C1 segment of cervical spinal cord (tissue), 14 donors: ENCODE measurements at places on chromosomes 3 and 15.
A peak's percentile ranks its signal among the peaks of the same experiment; 100 is the strongest.

DNA sequence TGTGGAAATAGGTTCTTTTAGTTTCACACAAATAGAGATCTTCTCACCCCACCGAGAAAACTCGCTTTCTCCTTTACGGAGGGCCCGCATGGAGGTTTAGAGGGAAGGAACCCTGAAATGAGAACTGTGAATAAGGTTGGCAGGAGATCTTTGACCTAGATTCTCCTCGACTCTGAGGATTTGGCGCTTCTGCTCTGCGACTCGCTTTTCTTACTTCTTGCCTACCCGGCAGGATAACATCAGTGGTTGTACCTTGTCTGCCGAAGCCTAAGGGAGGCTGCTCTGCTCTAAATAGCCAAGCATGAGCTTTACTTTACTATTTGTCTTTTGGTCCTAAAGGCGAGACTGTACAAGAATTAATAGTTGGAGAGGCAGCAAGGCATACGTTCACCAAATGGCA lies 473.3 kb upstream of the TPRG1 start:
- DNase-seq, result no peak

GRCh38 chr3:167830007-167830406 lies 94.5 kb downstream of the SERPINI1 start:
- DNase-seq, result no peak

- DNase-seq, result no peak
These were observed 346.6 kb downstream of the RSL24D1 start for GRCh38 chr15:54850101-54850500.

DNA sequence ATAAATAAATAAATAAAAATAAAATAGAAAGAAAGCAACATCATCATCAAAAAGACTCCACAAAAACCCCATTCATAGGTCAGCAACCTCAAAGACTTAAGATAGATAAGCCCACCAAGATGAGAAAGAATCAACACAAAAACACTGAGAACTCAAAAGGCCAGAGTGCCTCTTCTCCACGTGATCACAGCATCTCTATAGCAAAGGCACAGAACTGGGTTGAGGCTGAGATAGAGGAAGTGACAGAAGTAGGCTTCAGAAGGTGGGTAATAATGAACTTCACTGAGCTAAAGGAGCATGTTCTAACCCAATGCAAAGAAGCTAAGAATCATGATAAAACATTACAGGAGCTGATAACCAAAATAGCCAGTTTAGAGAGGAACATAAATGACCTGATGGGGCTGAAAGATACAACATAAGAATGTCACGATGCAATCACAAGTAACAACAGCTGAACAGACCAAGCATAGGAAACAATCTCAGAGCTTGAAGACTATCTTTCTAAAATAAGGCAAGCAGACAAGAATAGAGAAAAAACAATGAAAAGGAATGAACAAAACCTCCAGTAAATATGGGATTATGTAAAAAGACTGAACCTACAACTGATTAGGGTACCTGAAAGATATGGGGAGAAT lies 26.4 kb downstream of the GNB5 start:
- no peak for DNase-seq

GRCh38 chr15:70853973-70854665 lies at the start of gene LARP6:
Gene LARP6, minus strand, starts transcription at chr15:70854157. Its CDS starts 69 bp downstream, at chr15:70854088.
- DNase-seq, result peak; percentile 37

GRCh38 chr3:157574531-157574930 lies 71.3 kb upstream of the VEPH1 start:
- no peak for DNase-seq

GRCh38 chr3:139538733-139539132 lies 809 bp downstream of the RBP1 start:
- DNase-seq, result peak; percentile 54

- DNase-seq, result peak; percentile 24
These were observed 1.1 kb upstream of the RNU6-1 start for GRCh38 chr15:67840749-67841512.

DNA sequence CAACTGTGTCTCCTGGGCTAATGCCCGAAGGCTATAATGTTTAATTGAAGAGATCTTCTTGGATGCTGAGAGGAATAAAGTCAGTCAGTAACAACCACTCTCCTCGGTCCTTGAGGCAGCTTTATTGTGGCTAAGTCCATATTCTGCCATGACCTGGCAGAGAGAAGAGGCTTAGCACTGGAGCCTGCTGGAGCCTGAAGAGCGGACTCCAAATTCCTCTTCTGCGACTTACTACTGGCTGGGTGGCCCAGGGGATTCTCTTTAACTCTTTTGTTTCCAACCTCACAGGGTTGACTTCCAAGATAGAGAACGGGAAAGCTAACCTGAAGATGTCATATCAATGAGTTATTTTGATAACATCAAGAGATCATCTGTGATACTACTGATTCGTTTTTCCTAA lies 71.1 kb downstream of the MYO1E start:
- no peak for DNase-seq

DNA sequence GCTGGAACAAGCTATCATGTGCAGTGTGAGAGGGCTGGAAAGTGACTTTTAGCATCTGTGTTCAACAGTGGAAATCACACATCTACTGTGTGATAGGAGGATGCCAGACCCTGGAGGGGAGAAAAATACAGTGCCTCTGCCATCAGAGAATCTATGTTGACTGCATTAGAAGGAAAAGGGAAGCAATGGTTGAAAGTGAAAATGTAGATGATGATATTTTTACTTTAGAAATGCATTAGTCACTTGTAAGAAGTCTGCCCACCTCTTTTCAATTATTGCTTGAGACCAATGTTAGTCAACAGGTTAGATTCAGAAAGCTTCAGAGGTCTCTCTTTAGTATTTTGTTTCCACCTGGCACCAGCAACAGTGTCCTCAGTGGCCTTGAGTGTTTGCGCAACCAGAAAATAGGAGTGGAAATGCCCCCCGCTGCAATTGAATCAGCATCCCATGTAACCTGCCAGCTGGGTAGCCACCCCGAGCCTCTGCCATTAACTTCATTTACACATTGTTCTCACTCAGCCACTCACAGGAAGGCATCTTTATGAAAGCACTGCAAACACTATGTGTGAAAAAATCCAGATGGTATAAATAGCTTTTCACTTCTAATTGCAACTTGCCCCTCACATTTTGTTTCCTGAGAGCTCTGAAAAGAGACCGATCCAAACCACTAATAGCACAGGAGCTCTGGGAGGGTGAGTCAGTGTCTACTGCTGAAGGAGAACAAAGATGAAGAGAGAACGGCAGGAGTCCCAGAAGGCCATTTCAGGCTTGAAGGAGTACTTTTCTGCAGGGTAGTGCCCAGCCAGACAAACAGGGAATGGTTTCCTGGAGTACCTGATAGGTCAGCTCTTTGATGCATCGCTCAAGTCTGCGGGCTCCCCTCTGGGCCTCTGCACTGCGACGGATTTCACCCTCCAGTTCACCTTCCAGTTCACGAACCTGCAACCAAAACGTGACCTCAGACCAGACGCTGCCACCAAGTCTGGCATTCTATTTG lies 92.1 kb downstream of the HHLA2 start:
- DNase-seq, result no peak

DNA sequence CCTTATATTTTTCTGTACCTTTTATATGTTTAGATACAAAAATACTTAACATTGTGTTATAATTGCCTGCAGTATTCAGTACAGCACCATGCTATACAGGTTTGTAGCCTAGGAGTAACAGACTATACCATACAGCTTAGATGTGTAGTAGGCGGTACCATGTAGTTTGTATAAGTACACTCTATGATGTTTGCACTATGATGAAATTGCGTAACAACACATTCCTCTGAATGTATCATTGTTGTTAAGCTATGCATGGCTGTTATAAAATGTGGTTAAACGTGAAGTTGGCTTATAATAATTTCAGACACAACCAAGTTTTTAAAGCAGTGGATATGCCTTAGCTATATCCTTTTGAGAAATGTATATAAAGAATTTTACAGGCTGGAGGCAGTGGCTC lies 328.3 kb downstream of the PLCL2 start:
- DNase-seq, result no peak

GRCh38 chr15:65790694-65791334 lies 1.3 kb downstream of the DENND4A start:
- no peak for DNase-seq

DNA sequence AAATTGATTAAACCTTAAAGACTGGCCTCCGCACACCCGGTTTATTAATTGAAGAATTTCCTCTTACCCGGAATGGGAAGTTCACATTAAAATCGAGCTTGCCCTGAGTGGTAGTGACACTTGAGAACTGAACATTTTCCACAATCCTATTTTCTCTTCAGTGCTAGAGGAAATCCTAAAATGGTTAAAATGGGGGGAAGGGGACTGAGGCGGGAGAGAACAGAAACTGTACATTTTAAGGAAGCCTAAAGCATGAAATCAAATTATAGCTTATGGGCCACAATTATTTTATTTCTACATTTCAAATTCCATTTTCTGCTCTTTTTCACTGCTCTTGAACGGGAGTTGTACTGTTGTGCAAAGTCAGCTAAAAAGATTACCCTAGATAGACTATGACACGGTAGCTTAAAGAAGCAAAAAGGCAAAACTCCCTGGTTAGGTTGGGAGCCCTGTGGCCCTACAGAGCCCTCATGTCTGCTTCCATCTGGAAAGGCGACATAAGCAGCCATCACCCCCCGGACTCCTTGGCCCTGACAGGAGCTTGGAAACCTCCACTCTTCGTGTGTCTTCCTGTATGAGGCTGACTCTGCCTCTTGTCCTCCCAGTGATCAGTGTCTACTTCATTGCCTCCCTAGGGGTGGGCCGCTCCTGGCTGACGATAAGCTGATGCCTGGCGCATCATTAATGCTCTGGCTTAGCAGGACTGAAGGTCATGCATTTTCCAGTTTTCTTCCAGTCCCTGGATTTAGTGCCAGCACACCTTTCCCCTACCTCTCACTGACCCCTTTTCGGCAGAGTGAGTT lies 79.3 kb downstream of the EEFSEC start:
- no peak for DNase-seq

DNA sequence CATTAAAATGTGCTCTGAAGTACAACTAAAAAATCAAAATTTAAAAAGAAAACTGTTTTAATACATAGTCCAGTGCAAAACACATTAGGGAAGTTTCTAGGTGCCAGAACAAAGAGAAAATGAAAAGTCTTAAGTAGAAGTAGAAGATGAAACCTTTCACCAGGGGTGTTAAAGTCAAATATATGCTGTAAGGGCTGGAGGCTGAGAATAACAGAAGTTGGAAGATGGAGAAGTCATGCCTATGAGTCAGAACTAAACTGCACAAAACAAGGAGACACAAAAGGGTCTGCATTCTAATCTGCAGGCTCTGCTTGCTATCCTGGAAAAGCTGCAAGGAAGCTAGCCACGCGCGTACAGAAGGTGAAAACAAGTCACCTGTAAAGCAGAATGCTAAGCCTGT lies 48.7 kb upstream of the CPB1 start:
- no peak for DNase-seq

- DNase-seq, result no peak
These were observed 8.6 kb upstream of the RPL29 start for GRCh38 chr3:52004163-52004787.

DNA sequence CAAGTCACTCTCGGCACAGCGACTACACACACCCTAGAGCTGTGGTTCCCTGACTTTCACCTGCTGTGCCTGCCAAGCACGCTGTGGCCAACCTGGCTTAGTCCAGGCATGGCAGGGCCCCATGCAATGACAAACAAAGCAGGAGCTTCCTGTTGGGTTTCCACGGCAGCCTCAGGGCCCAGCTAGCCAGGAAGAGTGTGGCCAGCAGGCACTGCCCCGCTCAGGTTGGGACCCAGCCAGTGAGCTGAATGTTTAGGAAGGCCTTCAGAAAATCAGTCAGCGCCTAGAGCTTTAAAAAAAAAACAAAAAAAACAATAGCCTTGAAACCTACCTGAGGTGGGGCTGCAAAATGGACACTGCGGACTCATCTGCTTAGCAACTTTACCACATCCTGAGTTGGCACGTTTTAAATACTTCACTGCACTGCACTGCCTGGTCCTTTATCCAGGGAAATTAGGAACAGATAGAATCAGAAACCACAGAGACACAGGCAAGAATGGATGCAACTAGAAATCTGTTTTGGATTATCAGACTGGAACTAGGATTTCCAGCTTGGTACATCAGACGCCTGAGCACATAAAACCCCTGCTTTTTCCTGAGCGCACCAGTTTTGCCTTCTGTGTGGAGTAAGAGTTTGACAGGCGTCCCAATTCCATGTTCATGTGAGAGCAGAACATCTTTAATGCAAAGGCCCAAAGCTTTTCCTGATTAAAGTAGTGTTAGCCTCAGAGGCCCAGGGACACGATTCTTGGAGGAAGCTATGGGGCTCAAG lies 36.2 kb upstream of the LDHAL6B start:
- peak; percentile 73 for DNase-seq

DNA sequence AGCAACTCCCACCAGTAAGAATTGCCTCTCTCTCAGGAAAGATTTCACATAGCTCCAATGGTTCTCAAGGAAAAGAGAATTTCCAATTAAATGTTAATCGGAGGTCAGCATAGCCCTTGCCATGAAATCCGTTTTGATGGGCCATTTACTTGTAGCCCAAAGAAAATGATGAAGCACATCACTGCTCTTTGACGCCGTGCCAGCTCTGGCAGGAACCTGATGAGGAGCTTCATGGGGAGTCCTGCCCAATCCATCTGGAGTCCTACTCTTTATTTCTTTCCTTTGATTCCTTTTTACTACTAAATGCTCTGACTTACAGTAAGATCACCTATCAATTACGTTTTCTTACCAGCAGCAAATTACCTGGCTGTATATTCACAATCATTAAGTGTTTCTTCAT lies 84.7 kb downstream of the FGF12 start:
- DNase-seq, result no peak

GRCh38 chr3:156601497-156601896 lies 46.6 kb upstream of the SSR3 start:
- no peak for DNase-seq

- DNase-seq, result no peak
These were observed 78.3 kb upstream of the ALDH1L1 start for GRCh38 chr3:126258670-126259069.

GRCh38 chr3:49668861-49669260 lies 5.3 kb upstream of the APEH start:
- no peak for DNase-seq

DNA sequence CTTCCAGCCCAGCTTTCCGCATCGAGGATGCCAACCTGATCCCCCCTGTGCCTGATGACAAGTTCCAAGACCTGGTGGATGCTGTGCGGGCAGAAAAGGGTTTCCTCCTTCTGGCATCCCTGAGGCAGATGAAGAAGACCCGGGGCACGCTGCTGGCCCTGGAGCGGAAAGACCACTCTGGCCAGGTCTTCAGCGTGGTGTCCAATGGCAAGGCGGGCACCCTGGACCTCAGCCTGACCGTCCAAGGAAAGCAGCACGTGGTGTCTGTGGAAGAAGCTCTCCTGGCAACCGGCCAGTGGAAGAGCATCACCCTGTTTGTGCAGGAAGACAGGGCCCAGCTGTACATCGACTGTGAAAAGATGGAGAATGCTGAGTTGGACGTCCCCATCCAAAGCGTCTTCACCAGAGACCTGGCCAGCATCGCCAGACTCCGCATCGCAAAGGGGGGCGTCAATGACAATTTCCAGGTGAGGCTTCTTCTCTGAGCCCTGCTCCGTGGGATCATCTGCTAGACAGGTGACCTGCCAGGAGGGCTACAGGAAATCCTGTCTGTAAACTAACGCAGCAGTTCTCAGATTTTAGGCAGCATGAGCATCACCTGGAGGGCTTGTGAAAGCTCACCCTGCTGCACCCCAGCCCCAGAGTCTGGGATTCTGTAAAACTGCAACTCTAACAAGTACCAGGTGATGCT lies 1.6 kb downstream of the THBS1 start:
- DNase-seq, result no peak

GRCh38 chr15:90869601-90870353 lies 1.4 kb downstream of the FURIN start:
- DNase-seq, result peak; percentile 51
